ENCODE measurements at places on chromosomes 11 and 22.

DNA sequence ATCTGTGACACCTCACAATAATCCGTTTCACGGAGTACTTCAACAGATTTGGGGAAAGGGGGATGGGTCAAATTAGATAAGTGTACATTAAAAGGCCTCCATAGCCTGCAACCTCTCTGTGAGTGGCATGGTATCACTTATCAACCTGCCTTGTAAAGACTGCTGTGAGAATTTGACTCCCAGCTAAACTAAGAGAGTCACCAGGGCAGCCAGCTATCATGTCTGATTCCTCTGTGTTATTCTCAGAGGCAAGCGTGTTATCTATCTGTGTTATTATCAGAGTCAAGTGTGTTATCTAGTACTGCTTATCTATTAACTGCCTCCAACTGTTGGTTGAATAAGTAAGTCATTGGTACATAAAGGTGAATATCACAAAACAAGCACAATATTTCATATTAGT lies 4.1 kb upstream of the FAM83F start:
- DNase-seq, result no peak

- no peak for DNase-seq
These were observed 7.6 kb downstream of the MRGPRD start for GRCh38 chr11:68973219-68973618.

- DNase-seq, result no peak
These were observed 172.0 kb upstream of the CADM1 start for GRCh38 chr11:115676206-115676605.

- DNase-seq, result no peak
These were observed 45.3 kb upstream of the NECTIN1 start for GRCh38 chr11:119774172-119774763.

DNA sequence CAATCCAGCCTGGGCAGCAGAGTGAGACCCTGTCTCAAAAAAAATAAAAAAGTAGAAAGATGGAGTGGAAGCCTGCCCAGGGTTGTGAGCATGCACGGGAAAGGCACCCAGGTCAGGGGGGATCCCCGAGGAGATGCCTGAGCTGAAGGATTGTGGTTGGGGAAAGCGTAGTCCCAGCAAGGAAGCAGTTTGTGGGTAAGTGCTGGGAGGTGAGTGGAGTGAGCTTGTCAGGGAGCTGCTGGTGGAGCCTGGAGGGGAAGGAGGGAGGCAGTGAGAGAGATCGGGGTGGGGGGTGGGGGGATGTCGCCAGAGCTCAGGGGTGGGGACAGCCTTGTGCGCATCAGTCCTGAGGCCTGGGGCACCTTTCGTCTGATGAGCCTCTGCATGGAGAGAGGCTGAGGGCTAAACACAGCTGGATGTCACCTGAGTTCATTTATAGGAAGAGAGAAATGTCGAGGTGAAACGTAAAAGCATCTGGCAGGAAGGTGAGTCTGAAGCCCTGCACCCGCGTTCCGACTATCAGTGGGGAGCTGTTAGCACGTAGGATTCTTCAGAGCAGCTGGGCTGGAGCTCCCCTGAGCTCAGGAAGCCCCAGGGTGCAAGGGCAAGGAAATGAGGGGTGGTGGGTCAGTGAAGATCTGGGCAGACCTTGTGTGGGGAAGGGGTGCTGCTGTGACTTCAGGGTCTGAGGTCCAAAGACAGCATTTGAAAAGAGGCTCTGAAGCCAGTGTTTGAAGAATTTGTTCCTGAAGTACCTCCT lies 10.2 kb downstream of the TMEM121B start:
- DNase-seq, result no peak

GRCh38 chr11:57359896-57360690 lies 20.9 kb downstream of the PRG3 start:
- no peak for DNase-seq

- DNase-seq, result no peak
These were observed 10.6 kb downstream of the BCO2 start for GRCh38 chr11:112185883-112186282.

DNA sequence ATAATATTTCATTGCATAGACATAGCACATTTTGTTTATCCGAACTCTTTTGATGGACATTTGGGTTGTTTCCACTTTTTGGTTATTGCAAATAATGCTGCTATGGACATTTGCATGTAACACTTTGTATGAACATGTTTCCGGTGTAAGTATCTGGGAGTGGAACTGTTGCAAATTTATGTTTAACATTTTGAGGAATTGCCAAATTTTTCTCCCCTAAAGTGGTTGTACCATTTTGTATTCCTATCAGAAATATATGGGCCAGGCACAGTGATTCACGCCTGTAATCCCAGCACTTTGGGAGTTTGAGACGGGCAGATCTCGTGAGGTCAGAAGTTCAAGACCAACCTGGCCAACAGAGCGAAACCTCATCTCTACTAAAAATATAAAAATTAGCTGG lies 16.0 kb downstream of the QSER1 start:
- no peak for DNase-seq

- no peak for DNase-seq
These were observed 81.0 kb upstream of the SCUBE2 start for GRCh38 chr11:9172389-9172788.

DNA sequence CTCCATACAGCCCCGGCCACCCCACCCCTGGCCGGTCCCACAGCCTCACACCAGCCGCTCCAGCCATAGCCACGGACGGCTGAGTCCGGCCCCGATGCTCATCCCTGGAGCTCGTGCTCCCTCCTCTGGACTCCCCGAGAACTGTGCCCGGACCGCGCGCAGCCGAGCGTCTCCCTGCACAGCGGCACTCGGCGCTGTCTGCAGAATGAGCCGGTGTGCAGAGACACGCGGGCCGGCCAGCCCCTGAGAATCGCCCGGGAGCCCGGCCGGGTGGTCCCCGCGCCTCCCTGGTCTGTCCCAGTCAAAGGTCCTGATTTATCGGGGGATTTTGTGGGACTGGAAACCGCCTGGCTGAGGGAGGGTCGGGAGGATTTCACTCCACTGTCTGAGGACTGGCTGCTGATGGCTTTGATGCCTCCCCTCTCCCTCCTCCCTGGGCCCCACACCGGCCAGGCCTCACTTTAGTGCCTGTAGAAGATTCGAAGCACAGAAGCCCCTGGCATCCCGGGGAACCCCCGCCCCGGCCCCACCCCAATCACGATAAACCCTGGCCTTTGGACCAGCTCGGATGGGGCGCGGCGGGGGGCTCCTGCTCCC lies 102.7 kb downstream of the BRD1 start:
- peak; percentile 80 for DNase-seq

DNA sequence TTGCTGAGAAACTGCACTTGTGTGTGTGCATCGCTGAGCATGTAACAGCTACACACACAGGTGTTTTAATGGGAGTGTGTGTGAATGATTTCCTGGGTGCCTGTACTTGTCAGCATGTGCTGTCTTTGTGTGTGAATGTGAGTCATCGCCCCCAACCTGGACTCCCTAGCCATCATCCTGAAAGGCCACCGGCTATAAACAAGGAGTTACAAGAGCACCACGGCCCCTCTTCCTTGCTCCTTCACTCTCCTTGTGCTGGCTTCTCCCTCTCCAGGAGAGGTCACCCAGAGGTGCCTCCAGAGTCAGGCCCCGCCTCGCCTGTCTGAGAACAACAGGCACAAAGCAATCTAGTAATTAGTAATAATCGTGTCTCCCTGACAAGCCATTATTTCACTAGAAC lies 419.2 kb downstream of the BUD13 start:
- no peak for DNase-seq

- DNase-seq, result no peak
These were observed 5.5 kb downstream of the ZC3H12C start for GRCh38 chr11:110098645-110099044.

DNA sequence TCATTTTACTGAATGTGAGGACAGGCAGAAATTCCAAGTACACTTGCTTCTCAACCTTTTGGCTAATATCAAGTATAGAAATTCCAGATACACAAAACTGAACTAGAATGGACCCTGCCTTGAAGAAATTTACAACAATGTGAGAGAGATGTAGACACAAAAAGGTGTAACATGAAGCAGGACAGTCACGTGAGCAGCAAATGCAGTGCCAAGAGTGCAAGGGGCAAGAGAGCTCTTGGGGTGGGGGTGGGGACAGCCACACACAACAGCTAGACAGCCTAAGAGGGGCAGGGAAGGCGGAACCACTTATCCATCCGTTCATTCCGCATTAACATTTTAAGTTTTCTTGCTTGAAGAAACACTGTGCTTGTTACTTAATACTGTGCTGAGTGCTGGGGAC lies 28.9 kb downstream of the PLEKHA7 start:
- DNase-seq, result no peak

GRCh38 chr11:19955660-19956059 lies 204.6 kb downstream of the DBX1 start:
- DNase-seq, result no peak

DNA sequence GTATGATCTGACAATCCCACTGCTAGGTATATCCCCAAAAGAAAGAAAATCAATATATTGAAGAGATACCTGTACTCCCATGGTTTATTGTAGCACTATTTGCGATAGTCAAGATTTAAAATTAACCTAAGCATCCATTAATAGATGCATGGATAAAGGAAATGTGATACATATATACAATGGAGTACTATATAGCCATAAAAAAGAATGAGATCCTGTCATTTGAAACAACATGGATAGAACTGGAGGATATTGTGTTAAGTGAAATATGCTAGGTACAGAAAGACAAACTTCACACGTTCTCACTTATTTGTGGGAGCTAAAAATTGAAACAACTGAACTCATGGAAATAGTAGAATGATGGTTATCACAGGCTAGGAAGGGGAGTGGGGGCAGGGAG lies 14.6 kb upstream of the HIPK3 start:
- no peak for DNase-seq

DNA sequence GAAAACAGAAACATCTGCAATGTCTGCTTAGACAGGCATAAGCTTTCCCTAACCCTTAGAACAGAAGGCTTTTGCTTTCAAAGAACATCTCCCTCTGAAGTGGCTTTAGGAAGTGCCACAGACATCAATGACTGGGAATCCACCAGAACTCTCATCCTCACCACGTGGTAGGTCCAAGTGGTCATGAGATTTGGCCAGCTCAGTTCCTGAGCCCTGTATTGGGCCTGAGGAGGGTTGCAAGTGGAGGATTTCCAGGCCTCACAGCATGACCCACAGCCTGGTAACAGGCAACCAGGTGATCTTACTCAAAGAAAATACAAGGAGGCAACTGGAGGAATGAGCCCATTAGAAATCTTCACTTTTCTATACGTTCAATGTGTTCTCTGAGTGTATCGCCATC lies 1.6 kb downstream of the CASP1 start:
- no peak for DNase-seq

GRCh38 chr11:41319434-41319833 lies 140.0 kb downstream of the LRRC4C start:
- no peak for DNase-seq

GRCh38 chr11:113623114-113623513 lies 83.0 kb downstream of the TMPRSS5 start:
- DNase-seq, result no peak

GRCh38 chr22:43136255-43136654 lies 6.9 kb downstream of the MCAT start:
- DNase-seq, result peak; percentile 43

DNA sequence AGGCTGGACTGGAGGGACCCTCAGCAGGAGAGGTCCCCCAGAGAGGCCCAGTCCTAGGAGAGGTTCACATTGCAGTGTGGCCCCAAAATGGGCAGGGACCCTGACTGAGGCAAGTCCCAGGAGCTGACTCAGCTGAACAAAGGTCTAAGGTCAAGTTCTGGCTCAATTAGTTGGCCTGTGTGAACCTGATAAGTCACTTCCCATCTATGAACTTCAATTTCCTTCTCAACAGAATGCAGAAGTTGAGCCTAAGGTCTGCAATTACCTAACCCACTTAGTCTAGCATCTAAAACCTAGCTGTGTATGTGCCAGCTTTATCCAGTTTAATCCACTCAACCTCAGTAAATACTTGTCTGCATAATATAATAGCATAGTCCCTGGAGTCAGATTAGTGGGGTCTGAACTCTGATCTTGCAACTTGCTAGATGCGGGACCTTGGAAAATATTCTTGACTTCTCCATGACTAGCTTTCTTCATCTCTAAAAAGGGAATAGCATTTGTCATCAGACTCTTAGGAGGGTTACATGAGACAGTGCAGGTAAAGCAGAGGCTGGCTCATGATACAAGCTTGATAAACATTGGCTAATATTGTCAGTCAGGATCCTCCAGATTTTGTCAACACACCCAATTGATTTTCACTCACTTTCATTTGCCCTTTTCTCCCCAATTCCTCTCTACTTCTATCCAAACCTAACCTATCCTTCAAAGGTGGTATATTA lies 465.5 kb downstream of the INSC start:
- DNase-seq, result no peak

GRCh38 chr22:45678961-45679912 lies 7.6 kb downstream of the ATXN10 start:
- no peak for DNase-seq

GRCh38 chr11:69708736-69709401 lies 5.0 kb upstream of the FGF19 start:
- DNase-seq, result no peak

GRCh38 chr11:45809456-45810395 lies 4.8 kb downstream of the SLC35C1 start:
- DNase-seq, result no peak

DNA sequence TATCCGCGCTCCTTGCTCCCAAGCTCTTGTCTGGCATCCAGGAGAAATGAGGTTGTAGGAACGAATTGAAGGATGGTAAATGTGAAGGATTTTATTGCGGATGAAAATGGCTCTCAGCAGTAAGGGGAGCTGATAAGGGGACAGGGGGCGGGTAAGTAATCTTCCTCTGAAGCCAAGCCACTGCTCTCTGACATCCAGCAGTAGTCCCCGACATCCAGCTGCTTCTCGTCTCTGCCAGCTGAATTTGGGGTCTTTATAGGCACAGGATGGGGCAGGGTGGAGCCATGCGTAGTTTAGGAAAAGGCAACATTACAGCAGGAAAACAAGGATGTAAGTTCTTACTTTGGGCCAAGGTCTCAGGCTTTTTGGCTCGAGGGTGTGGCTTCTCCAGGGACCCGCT lies 1370.1 kb upstream of the RAG2 start:
- DNase-seq, result no peak

GRCh38 chr11:110434952-110435779 lies 5.4 kb downstream of the FDX1 start:
- DNase-seq, result no peak

DNA sequence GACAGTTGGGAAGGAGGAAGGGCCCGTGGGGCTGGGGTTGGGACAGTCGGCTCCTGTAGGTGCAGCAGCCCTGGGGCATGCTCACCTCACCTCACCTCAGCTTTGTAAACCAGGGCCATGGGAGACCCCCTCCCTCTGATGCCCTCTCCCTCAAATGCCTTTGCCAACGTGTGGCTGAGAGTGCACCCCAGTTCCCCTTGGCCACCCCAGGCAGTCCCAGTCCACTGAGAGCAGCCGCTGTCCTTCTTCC lies 4.2 kb upstream of the NEAT1 start:
- no peak for DNase-seq

DNA sequence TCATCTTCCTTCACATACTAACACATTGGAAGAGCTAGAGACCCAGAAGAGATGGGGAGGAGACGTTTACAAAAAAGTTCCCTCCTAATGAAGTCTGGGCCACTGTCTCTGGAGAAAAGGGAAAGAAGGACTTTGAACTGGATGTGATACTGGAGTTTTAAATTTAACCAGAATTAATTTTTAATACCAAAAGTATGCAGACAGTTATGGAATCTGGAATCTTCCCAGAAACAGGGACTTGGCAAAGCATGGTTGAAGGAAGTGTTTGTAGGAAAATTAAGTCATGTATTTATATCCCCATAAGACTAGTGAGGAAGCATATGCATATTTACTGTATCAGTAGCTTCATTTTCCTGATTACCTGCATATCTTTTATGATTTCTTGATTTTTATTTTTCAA lies 215.5 kb downstream of the TTC28 start:
- DNase-seq, result no peak
